ENCODE measurements at places on chromosomes 7 and 10.

DNA sequence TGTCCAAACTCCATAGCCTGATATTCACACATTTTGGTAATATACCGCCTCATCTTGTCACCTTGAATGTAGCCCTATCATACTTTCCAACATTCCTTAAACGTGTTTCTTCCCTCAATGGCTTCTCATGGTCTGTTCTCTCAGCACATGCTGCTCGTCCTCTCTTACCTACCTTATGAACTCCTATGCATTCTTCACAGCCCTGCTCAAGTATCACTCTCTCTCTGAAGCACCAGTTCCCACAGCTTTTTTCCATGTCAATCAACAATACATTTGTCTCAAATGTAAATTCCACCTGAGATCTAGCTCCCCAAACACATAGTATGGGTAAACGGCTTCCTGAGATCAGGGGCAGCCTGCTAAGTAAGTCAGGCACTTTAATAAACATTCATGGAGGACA is 85.2 kb upstream of the ZMIZ1 start:
- no peak for DNase-seq

GRCh38 chr10:91901784-91902677 is 7.3 kb downstream of the FGFBP3 start:
- no peak for DNase-seq

DNA sequence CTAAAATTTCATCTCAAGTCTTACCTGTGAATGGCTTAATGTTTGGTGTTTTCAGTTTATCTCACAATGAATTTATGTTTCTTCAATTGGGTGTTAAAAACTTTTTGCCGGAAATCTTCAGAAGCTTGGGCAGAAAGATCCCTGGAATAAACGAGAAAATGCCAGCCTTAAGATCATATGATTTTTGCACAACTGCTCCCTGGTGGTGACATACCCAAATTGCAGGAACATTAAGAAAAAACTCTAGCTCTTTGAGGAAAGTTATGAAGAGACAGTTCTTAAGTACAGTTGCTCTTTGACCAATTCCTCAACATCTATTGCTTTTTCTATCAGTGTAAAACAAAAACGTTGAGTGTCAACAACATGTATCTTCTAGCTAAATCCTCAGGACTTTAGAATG is 48.2 kb upstream of the CREB5 start:
- no peak for DNase-seq

DNA sequence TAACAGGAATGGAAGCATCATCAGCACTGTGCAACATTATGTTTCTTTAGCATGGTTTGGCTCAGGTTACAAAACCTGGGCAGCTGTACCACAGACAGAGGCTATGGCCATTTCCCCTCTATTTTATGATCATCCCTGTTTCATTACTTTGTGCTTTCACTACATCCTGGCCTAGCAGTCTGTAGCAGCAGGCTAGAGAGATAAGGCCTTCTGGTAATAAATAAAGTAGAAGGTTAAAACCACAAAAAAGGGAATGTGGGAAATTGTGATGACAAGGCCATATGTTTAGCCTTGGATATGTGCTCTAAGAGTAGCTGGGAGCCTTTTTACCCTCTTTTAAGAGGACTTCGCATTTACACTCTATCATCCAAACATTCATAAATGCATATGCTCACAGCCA is 266.2 kb upstream of the PHF14 start:
- no peak for DNase-seq

DNA sequence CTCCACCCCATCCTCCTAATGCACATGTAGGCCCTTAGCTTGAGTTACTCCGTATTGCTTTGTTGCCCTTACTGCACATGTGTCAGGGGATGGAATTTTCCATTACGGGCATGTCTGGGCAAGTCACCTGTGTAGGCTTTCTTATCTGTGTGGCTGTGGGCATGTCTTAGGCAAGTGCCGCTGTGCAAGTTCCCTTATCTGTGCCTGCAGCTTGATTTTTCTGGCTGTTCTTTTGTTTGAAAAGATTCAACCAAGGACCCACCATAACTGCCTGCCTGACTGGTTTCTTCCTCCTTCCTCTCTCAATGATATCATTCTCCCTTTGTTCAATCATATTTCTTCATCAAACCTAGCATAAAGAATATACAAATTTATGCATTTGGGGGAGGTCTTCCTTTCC is 88.5 kb downstream of the AKR1D1 start:
- no peak for DNase-seq

GRCh38 chr10:106734220-106734619 is 430.3 kb downstream of the SORCS1 start:
- no peak for DNase-seq

DNA sequence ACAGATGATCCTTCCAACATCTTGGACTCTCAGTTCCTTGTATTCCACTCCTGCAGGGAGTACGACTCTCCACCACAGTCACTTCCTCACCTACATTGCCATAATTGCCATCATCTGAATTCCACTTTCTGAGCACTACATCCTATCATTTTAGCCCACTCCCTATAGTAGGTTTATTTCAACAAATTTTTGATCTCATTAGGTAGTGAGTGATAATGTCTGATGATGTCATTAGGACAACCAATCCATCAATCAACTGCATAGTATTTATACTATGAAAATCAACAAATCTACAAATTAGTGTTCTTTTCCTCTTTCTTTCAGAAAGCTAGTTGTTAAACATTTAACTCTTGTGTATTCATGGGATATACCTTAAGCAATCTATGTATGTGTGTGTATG is 13.7 kb upstream of the TRA2A start:
- DNase-seq, result no peak
